ENCODE measurements at places on chromosomes 5 and 9.
A peak's percentile ranks its signal among the peaks of the same experiment; 100 is the strongest.

DNA sequence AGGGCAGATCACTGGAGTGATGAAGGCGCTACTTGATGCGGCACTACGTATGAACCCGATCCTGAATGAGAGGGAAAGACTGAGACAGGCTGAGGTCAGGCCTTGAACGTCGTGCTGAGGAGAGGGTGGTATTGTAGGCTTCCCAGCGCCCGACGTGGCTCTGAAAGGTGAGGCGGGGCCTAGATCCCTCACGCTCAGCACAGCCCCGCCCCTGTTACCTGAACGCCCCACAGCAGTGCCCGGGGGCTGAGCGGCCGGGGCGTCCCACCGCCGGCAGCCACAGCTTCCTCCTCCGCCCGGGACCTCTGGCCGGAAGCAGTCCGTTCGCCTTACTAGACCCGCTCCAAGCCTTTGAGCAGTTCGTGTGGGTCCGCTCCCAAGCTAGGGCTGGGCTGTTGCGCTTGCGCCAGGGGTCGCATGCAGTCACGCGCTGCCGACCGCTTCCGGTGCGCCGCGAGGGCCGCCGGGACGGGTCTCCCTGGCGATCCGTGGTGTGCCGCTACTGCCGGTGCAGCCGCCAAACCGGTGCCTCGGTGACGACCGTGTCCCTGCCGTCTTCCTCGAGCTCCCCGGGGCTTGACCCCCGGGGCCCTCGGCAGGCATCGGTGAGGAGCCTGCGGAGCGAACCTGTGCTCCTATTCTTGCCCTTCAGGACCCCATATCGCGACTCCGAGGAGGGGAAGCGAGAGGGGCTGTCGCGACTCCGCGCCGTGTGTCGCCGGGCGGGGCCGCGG, at the start of the genes HMGXB3 and TIGD6:
Gene HMGXB3 (plus strand): TSS at position 484 of the 734 bp plus-strand sequence. CDS start 4,114 bp downstream, outside the sequence.
Gene TIGD6 (minus strand): TSS at position 399 of the 734 bp plus-strand sequence. CDS start 4,306 bp downstream, outside the sequence.
- peak; percentile 95 for DNase-seq

- no peak for DNase-seq
Observed at GRCh38 chr5:139183502-139183901, 14.7 kb downstream of the SIL1 start.

DNA sequence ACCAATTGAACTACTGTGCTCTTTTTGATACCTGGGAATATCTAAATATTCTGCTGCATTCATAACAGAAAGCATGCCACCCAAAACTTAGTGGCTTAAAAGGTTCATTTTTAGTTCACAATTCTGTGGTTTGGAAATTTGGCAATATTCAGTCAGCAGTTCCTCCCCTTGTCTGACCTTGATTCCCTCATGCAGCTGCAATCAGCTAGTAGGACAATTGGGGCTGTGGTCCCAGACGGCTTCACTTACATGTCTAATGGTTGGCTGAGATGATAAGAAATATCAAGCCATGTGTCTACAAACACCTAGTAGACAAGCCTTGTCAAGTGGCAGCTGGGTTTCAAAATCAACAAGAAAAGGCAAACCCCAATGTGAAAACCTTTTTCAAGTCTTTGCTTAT, 51.3 kb downstream of the ANXA1 start:
- no peak for DNase-seq

- no peak for DNase-seq
Observed at GRCh38 chr5:177306674-177307543, 3.3 kb downstream of the PRELID1 start.

DNA sequence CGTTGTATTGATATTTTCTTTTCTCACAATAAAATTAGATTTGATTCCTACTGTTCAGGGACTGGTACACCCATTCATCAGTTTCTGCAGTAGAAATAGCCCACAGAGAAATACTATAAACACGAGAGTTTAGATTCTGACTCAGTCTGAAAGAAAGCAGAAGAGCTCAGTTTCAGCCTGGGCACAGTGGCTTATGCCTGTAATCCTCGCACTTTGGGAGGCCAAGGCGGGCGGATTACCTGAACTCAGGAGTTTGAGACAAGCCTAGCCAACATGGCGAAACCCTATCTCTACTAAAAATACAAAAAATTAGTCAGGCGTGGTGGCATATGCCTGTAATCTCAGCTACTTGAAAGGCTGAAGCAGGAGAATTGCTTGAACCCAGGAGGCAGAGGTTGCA, 8.6 kb downstream of the ITK start:
- DNase-seq, result no peak

DNA sequence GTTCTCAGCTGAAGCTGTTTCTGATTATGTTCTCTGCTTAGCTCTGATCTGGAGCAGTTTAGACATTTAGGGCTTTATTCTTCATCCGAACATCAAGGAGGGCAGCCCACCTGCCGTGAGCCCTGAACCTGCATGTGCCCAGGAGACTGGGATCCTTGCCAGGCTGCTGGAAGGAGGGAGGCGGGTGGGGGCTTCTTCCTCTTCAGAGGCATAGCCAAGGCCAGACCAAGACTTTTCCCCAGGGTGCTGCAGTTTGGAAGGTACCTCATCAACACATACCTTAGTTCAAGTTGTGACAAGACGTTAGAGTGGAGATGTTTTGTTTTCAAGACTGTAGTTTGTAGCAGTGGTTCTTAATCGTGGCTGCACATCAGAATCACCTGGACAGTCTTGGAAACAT, 64.9 kb downstream of the RALGPS1 start:
- DNase-seq, result no peak

- DNase-seq, result no peak
Observed at GRCh38 chr9:136829412-136829811, 12.9 kb upstream of the AJM1 start.

GRCh38 chr5:117690612-117691011, 1116.0 kb upstream of the SEMA6A start:
- no peak for DNase-seq

DNA sequence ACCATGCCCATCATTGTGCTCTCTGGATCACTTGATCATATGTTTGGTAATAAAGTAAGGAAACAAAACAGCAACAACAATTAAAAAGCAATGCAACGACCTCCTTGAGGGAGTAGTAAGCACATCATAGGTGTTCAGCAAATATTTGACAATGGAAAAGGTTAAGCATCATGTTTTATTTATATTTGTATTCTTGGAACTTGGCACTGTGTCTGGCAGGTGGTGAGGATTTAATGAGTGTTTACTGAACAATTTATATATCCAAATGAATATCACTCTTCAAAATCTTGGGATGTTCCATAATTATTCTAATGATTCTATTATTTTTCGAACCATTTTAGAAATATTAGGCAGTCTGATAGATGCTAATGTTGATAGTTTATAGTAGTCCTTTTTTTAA, 6.2 kb downstream of the PIP5K1B start:
- DNase-seq, result no peak

DNA sequence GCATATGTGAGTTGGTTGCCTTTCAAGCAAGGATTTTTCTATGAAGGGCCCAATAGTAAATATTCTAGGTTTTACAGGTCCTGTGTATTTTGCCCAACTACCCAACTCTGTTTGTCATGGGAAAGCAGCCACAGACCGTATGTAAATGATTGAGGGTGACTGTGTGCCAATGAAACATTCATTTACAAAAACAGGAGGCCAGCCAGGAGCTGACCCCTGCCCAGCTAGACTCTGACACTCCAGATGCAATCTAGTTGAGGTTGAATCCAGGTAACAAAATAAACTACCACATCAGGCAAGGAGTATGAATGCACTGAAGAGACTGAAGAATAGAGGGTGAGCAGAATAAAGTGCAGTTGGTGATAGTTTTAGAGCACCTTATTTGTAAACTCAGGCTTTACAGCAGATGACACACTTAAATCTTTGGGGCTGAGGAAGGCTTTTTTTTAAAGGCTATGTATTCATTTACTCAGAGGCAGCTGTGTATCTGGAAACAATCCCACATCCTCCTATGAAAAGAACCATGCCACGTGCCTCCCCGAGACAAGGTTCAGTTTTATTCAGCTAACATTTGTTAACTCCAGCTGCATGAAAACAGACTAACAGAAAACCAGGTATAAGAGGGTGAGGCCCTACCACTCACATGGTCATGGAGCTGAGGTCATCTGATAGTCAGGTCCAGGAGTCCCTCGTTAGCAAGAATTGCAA, 60.7 kb downstream of the SLC1A1 start:
- DNase-seq, result no peak

DNA sequence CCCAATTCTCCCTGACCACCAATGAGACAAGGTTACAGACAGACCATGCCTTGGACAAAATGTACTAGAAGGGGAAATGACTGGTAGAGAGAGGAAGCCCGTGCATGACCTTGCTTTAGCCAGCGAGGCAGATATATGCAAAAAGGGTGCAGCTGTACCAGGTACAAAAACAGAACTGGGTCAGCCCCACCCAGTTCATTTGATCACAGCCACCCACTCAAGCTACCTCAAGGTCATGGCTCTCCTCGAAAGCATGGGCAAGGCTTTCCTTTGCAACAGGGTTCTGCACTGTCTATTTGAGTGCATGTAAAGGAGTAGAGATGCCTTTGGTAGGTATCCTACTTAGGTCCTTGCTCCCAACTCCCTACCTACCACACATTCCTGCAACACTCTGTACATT, 33.3 kb downstream of the TLE1 start:
- DNase-seq, result no peak

DNA sequence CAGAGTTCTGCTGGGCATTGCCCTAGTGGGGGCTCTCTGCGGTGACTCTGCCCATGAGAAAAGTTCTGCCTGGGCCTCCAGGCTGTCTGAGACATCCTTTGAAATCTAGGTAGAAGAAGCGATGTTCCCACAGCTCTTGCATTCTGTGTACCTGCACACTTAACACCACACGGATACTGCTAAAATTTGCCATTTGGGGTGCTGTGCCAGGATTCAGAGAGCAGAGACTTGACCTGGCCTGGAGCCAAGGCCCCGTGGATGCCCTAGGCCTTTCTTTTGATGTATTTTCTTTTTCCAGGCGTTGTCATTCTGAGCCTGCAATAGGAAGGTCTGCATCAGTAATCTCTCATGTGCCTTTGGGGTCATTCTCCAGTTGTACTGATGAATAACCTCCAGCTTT, 89.3 kb upstream of the IL12B start:
- DNase-seq, result no peak

GRCh38 chr5:125043781-125044391, 297.4 kb upstream of the ZNF608 start:
- DNase-seq, result no peak

DNA sequence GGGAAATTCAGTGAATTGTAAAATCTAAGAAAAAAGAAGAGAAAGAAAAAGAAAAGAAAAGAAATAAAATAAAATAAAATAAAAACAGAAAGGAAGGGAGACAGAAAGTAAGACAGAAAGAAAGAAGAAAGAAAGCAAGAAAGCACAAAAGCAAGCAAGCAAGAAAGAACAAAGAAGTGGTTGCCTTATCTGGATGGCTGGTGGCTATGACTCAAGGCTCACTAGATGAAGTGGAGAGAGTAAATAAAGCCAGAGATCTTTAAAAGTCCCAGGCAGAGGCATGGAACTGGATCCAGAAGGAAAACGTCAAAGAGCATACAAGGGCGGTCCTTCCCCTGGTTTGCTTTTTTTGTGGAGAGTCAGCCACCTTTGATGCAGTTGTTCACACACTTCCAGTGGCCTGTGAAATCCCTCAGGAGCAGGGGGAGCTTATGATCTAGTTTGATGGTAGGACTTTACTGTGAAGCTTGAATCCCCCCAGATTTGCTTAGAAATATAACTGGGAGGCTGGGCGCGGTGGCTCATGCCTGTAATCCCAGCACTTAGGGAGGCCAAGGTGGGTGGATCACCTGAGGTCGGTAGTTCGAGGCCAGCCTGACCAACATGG, 176.7 kb upstream of the HMHB1 start:
- no peak for DNase-seq

DNA sequence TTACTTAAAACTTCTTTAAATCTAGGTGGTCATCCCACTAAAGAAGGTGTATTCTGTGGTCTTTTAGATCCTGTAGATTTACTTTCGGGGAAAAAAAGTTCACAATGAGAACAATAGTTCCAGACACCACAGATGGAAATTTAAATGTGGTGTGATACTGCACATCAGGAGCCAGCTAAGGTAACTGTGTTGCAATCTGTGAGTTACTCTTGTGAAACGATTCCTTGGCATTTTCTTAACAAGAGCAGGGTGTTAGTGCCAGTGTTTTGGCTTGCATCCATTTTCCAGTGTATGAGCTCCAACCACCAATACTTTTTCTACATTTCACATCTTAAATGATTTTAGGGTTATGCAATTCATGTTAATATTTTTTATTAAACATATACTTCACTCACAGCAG, 674.5 kb downstream of the CETN3 start:
- DNase-seq, result no peak

- no peak for DNase-seq
Observed at GRCh38 chr9:125835655-125836054, 88.5 kb downstream of the PBX3 start.

- no peak for DNase-seq
Observed at GRCh38 chr9:13956107-13956506, 357.8 kb downstream of the NFIB start.

DNA sequence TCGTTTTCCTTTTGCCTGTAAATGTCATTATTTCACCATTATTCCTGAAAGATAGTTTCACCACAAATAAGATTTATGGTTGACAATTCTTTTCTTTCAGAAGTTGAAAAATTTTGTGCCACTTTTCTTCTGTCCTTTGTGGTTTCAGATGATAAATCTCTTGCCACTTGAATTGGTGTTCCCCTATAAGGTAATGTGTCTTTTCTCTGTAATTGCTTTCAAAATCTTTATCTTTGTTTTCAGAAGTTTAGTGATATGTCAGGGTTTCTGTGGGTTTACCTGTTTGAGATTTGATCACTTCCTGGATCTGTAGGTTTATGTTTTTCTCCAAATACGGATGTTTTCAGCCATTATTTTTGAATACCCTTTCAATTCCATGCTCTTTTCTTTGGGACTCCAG, 14.6 kb downstream of the RASA1 start:
- no peak for DNase-seq

DNA sequence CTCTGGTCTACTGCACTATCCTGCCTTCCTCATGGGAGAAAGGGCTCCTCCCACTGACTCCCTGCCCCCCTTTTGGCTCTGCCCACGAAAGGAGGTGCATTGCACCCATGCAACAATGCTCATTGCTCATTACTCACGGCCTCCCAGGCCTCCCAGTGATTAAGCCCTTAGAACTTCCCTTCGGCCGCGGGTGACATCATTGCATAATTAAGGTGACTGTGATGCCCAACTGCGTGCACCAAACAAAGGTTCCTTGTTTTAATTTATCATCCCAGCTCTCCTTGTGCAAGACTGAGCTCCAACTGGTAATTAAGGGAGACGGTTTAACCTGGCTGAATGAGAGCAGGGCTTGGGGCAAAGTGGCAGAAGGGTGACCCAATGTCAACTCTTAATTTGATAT, 180.4 kb downstream of the GAS1 start:
- no peak for DNase-seq

GRCh38 chr5:13356226-13356625, 588.3 kb downstream of the DNAH5 start:
- no peak for DNase-seq

DNA sequence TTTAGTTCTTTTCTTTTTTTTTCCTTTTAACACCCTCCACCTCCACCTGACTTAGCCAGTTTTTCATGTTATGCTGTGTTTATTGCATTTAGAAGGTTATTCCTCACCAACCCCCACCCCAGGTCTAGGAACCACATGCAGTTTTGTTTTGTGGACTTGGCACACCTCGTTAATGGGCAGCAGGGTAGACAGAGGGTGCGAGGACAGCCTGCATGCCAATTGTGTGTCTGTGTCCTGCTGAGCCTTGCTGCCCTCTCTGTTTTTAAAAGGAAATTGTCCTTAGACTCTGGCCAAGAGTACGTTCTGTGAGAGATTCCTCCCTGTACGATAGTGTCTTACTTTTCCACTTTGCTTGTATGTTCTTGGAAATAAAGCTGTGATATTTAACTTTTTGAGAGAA, 13.9 kb downstream of the PIK3R1 start:
- DNase-seq, result no peak

Measured in GM20000 (cell line).